Stimulated activated CD4-positive, alpha-beta T cell treated with anti-CD3 and anti-CD28 coated beads, Interleukin-1b, Interleukin-23, amount 100 ng/mL, for 1 hour (primary cell): ENCODE measurements at places on chromosomes 3 and 15.
A peak's percentile ranks its signal among the peaks of the same experiment; 100 is the strongest.

DNA sequence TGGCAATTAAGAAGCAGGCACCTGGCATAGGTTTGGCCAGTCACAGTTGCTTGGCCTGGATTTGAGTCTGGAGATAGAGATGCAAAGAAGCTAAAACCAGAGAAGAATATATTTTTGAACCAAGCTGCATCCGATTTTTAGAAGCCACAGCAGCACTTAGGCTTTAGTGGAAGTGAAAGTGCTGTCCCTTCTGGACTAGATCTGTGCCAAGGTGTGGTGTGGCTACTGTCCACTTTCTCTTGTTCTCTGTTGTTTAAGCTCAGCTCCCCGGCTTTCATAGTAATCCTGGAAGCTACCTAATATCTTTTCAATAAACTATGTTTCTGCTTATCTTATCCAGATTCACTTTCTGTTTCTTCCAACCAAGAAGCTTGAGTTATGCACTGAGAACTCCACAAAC, 183.4 kb upstream of the THRB start:
- DNase-seq = no peak

DNA sequence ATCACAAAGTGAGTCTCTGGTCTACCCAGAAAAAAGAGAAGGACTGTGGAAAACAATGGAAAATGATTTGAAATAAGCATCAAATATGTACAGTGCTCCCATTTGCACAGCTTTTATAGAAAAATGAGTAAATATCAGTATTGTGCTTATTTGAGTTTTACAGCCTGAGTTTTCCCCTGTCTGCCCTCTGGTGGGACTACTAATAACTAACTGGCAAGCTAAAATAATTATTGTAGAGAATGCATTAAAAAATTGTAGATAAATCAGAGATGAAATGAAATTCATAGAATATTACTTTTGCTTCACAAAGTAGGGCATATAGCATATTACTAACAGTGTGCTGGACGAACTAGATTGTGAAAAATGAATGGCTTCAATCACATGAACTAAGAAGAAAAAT, 287.1 kb downstream of the NAALADL2 start:
- no peak for DNase-seq

DNA sequence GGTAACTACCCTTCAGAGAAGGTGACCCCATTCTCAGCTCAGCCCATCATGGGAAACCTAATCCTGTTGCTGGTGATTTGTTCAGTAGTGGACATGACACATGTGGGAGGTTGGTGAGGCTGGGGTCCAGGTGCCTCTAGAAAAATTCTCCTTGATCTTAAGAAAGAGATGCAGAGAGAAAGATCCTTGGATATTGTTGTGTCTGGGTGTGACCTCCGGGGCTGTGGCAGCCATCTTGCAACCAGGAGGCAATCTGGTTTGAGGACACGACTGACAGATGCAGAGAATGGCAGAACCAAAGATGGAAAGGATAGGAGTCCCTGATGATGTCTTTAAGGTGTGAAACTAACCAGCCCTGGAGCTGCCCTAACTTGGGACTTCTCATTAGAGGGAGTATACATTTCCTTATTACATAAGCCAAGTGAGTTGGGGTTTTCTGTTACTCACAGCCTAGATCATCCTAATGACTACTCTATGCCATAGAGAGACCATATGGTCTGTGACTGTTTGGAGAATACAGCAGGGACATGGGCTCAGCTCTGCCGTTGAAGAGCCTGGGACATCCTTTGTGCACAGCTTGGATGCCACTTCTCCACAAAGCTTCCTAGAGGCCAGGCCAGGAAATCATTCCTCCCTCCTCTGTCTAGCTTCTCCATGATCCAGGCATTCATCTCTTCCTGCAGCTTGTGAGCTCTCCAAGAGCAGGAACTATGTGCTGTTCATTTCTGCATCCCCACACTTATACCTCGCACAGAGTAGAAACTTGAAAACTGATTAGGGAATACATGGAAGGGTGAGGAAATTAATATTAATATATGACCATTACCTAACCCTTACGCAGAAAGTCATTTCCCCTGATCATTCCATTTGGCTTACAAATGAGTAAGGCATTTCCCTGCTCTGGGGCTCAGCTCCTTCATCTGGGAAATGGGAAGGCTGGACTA, 45.9 kb downstream of the HRH1 start:
- DNase-seq = no peak

DNA sequence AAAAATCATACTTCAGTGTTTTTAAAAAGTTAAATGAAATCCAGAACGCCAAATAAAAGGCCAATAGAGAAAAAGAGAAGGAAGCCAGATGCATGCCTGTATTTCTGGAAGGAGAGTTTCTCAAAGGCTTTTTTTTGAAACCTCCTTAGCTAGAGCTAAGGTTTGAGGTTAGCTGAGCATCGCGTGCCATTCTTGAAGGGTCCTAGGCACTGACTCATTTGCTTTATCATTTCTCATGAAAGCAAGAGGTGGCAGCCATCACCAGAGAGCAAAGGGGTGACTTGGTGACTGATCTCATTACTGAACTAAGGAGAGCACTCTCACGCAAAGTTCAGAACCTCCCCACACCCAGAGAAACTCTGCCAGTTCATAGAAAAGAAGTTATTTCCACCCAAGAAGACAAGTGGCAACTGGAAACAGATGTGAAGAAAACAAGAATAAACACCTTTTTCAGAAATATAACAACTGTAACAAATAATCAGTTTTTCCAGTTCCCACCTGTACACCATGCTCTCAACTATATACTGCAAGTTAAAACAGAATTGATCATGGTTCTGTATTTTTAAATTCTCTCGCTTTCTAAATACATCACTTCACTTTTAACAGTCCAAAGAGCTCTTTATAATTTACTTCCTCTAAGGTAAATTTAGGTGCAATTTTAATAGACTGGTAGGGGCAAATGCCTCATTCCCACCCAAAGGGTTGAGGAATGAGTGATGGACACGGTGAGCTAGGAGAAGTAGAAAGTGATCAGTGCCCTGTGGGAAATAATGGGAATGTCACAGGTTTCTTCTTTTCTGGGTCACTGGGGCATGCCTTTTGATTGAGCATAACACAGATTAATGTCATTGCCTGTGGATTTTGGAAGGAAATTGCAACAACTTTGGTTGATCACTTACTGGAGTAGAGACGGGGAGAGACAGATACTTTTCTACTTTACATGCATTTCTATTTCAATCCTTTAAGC, 24.7 kb downstream of the GPR15 start:
- peak; percentile 45 for DNase-seq
